ENCODE measurements at places on chromosomes 7 and 10.
A peak's percentile ranks its signal among the peaks of the same experiment; 100 is the strongest.

- no peak for DNase-seq
These were observed 16.1 kb downstream of the BUD23 start for GRCh38 chr7:73699370-73700068.

- no peak for DNase-seq
These were observed 257.6 kb upstream of the PHYHIPL start for GRCh38 chr10:58918887-58919286.

GRCh38 chr7:95630702-95631458 lies 34.6 kb upstream of the PDK4 start:
- no peak for DNase-seq

DNA sequence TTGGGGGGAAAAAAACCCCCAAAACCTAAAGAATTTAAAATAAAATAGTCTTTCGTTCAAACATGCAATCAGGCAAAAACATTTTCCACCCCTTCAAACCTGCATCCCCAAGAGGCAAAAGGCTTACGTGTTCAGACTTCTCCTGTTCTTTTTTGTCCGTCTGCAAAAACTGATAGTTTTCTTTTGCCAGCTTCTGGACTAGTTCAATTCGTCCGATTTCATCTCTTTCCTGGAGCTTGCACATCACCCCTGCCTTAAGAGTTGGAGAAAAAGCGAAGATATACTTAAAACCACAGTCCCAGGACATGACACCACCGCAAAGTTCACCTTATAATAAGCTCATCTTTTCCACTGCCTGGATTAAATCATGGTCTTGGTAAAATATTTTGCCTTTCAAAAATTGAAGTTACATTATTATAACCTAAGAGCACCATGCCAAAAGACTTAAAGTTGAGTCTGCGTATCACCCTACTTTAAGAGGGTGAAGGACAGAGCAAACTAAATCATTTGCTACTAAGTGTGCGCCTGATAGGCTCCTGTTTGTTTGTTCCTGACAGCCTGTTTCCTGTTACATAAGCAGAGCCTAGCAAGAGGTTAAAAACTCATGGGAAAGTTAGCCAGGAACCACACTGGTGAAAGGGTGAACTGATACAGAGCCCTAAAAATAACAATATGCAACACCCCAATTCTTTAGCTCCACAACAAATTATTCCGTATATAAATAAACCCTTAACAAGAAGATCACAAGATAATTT lies 137.0 kb downstream of the RAPGEF5 start:
- no peak for DNase-seq

GRCh38 chr10:48470115-48470892 lies 134.6 kb downstream of the ARHGAP22 start:
- DNase-seq = no peak

DNA sequence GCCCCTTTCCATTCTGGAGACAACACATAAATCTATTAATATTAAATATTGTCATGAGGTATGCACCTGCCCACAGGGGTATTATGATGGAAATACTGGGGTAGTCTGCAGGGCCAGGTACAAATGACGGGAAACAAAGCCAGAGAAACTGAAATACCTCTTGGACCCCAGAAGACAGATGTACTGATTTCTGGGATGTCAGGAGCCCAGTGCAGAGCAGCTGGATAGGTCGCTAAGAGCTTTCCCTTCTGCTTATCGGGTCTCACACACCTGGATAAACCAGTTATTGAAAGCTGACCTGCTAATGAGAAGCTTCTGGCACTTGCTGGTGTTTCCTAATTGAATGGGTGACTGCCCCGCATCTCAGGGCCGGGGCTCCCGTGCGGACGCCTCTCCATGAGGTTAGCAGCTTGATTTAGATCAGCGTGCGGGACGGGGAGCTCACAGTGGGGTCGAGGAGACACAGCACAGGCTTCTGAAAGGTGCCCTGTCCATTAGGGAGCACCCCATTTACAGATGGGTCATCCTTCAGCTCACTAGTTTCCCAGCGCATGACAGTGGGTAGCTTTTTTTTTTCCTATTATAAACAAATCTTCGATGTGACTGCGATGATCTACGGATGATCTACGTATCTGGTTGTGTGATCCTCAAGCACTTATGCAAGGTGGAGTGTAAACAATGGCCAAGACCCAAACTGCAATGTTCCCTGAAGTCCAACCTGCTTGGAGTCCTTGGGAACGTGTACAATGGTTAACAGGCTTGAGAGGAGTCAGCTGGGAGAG lies 1.5 kb upstream of the INSIG1 start:
- no peak for DNase-seq

DNA sequence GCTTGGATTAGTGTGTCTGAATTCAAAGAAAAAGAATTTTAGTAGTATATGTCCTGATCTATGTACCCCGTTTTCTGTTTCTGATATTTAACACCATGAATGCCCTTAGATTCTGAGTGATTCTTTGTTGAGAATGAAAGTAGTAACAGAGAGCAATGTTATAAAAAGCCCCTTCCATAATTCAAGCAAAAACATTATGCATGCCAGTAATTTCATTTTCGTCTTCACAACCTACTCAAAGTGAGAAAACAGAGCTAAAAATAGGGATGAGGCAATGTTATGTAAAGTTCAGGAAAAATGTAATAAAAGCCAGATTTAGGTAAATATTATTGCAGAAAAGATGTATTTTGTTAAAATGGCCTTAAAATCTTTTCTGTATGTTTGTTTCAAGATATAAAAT lies 28.1 kb downstream of the PTPRZ1 start:
- DNase-seq = no peak

DNA sequence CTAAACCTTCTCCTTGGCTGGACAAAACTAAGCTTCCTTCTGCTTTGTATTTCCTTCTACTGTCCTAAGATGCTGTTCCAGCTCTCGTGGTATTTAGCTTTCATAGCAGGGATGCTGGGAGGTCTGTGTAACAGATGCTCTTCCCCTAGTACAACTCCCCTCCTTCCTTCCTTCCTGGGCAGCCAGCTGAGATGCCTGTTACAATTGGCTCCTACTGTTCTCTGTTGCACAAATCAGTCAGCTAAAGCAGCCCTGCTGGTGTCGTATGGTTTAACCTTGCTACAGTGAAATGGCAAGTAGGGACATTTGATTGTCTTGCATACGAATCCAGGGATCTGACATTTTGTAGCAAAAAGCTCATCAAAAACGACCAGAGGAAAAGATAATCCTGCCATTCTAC lies 143.8 kb downstream of the ARHGAP21 start:
- no peak for DNase-seq

GRCh38 chr7:101137651-101138212 lies 10.8 kb downstream of the SERPINE1 start:
- no peak for DNase-seq

GRCh38 chr7:18663321-18663720 lies 167.8 kb downstream of the HDAC9 start:
- DNase-seq = no peak

- DNase-seq = no peak
These were observed 6.3 kb downstream of the CXCL12 start for GRCh38 chr10:44378626-44379025.

GRCh38 chr7:102934239-102934638 lies 21.4 kb downstream of the LRRC17 start:
- no peak for DNase-seq

DNA sequence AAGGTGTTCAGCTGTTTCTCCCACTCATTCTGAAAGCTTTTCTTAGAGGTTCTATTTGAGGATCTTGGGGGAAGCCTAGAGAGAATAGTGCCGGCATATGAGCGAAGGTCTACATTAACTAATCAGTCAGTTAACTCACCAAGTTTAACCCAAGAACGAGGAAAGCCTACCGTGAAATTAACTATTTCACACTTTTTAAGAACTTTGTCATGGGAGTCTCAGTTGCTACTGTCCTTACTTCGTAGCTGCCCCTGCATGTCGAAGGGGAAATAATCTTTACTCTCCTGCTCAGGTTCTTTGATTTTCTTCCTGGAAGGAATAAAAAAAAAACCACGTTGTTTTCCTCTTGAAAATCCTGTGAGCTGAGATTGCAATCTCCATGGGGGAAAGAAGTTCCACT lies 115.1 kb downstream of the FRMD4A start:
- no peak for DNase-seq

GRCh38 chr7:40525764-40526163 lies 391.0 kb downstream of the SUGCT start:
- DNase-seq = peak; percentile 66

- no peak for DNase-seq
These were observed 38.1 kb upstream of the HBP1 start for GRCh38 chr7:107130487-107131220.

DNA sequence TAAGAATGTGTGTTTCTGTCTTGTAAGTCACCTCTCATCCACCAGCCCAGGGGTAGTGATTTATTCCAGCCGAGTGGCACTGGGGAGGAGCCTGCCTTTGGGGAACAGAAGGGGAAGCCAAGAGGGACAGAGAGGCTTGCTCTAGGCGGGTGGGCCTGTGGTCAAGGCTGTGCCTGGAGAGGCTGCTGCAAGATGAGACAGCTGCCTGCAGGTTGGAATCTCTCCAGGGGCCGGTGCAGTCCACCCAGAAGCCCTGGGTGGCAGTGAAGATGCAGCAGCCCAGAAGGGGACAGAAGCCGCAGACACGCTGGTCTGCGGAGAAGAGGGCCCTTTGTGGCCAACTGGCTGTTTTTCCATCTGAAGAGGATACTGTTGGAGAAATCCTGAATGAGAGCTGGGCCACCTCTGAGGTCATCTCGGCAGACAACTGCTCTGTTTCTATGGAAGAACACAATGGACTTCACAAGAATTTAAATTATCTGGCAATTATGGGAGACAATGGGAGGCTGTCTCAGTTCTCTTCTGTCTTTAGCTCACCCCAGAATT lies 175.7 kb downstream of the GFRA1 start:
- no peak for DNase-seq

DNA sequence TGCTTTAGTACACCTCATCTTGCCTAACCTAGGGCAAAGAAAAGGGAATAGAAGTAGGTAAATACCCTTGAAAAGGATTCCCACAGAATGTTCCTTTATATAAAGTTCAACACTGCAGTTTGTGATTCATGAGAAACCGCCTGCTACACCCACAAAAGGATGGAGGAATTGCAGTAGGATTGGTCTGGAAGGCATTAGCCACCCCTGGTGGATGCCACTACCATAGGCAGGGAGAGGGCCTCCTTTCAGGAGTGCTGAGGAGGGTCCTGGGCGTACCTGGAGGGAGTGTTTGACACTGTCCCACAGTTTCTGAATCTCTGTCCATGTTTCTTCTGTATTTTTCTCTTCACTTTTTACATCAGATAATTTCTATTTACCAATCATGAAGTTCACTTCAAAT lies 221.8 kb upstream of the TMEM72 start:
- peak; percentile 60 for DNase-seq

GRCh38 chr10:106271237-106271636 lies 893.3 kb downstream of the SORCS1 start:
- DNase-seq = no peak

DNA sequence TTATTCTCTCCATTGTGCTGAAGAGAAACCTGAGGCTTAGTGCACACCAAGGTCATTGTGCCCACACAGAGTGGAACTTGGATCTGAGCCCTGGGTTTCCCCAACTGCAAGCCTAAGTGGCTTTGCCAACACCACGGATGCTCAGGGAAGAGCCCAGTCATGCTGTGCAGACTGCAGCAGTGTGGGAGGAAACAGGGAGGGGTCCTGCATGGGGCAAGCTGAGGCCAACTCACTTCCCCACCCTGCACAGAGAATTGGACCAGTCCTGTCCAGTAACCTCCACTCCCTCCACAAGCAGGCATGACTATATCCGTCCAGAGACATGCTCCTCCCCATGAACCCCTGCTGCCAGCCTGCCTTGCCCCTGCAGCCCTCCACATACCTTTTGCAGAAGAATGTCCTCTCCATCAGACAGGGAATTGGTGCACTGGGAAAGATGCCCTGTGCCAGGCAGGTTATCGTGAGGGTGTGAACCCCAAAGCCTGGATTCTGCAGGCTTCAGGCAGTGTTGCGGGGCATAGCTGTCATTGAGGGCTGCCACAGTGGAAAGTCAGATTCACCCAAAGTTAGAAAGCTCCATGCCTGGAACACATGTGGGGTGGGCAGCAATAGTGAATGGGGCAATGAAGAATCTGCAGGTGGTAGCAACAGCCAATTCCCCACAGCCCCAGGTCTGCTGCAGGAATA lies 44.9 kb downstream of the DRGX start:
- DNase-seq = no peak

GRCh38 chr7:30349170-30349569 lies 64.8 kb downstream of the ZNRF2 start:
- no peak for DNase-seq

GRCh38 chr7:128809363-128809762 lies 17.6 kb downstream of the CCDC136 start:
- DNase-seq = no peak

DNA sequence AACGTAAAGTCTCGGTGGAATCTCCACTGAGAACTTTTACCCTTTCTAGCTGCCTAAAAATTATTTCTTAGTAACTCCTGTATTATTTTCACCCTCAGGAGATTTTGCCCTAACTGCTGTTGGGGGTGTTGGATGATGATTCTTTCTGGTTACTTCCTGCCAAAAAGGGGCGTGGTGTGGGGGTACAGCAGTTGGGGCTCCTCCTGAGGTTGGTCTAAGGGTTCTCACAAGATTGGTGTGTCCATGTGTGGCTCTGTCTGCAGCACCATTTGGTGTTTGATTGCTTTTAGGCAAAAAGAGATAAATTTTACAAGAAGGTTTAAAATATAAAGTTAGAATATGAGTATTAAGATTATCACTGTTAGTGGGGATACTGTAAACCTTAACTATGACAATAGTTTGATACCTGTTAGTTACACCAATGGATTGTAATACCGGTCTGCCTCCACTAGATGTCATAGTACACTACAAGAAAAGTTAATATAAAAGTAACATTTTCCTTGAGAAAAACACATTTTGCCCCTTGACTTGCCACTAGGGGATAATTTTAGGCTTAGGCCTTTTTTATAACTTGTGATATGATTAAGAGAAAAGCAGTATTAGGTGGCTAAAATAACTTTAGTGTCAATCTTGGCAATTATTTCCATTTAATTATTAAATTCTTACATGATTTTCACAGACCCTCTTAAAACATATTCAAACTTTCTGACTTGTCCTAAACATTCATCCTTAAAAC lies 928.7 kb downstream of the IPMK start:
- DNase-seq = peak; percentile 41

- no peak for DNase-seq
These were observed 106.6 kb downstream of the RAPGEF5 start for GRCh38 chr7:22250390-22250789.

- peak; percentile 2 for DNase-seq
These were observed 23.5 kb upstream of the C1QL3 start for GRCh38 chr10:16545116-16545736.

GRCh38 chr10:92688927-92689662 lies 660 bp upstream of the HHEX start:
- no peak for DNase-seq

GRCh38 chr7:17033245-17033644 lies 151.5 kb upstream of the AGR3 start:
- no peak for DNase-seq

- no peak for DNase-seq
These were observed 205.8 kb upstream of the SLC26A5 start for GRCh38 chr7:103651593-103652377.

Data from M059J (cell line).